ENCODE measurements at places on chromosomes 13 and 19.
A peak's percentile ranks its signal among the peaks of the same experiment; 100 is the strongest.

- peaks cover 9% of the 10 kb centered on the region for H3K36me3 ChIP-seq
- no peak overlapping the region for H3K4me3 ChIP-seq
- no peak for DNase-seq
- peak overlapping the region; percentile 35 for H3K27ac ChIP-seq
These were observed 6.5 kb downstream of the SOX1 start for GRCh38 chr13:112073245-112074138.

GRCh38 chr13:96984051-96984508 lies 10.2 kb downstream of the OXGR1 start:
- peak overlapping the region; percentile 29 for H3K4me3 ChIP-seq
- H3K27me3 ChIP-seq: peaks cover 4% of the 10 kb centered on the region
- H3K36me3 ChIP-seq: no peaks in the 10 kb centered on the region

GRCh38 chr13:40786568-40786996 lies 2.8 kb upstream of the SLC25A15 start:
- H3K27ac ChIP-seq: peak overlapping the region; percentile 76
- no peak overlapping the region for H3K4me3 ChIP-seq
- H3K4me1 ChIP-seq: peaks cover 38% of the 10 kb centered on the region

DNA sequence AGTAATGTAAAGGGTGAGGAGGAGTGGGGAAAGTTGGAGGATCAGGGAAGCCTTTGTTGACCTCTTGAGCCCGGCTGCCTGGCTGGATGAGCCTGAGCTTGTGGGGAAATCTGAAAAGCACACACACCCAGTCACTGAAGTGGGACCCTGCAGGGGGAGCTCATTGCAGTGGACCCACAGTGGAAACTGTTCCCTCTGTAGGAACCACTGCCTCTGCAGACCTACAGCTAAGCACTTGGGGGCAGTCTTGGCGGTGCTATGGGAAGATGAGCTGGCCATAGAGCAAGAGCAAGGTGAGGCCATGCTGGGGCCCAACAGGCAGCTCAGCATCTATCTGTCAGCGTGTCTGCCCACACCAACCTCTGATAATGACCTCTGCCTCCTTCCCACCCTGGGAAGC lies 294.8 kb downstream of the TSHZ3 start:
- DNase-seq: peak; percentile 47
- no peaks in the 10 kb centered on the region for H3K27me3 ChIP-seq
- no peak overlapping the region for H3K4me3 ChIP-seq
- no peak overlapping the region for H3K27ac ChIP-seq
- no peaks in the 10 kb centered on the region for H3K36me3 ChIP-seq
- H3K4me1 ChIP-seq: no peaks in the 10 kb centered on the region

DNA sequence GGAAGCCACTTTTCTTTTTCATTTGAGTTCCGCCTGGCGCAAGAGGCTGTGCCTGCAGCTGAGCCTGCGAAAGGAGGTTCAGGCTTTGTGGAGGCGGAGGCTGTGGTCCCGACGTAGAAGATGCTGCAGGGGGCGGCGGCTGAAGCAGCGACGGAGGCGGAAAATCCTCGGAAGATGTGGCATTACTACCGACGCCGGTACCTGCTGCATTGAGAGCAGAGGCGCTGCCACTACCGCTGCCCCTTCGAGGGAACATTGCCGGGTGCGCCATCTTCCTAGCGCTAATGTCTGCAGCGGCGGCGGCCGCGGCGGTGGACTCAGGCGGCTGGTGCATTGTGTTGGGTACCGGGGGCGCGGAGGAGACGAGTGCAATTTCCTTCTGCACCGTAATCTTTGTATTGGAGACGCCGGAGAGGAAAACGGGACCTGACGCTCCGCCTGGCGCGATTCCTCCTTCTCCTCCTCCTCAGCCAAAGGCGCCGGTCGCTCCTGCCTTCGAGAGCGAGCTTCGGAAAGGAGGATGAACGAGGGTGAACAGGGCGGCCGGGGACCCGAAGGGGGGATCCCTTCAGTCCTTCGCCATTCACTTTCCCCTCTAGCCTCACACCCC lies at the start of gene TSC22D1:
Gene TSC22D1 (minus strand): TSS at position 590 of the 610 bp plus-strand sequence. CDS start 256 bp downstream, at position 334.
- H3K27me3 ChIP-seq: peaks cover 11% of the 10 kb centered on the region
- DNase-seq: peak; percentile 73
- peak within 1 kb of the TSS; percentile 86 for H3K4me3 ChIP-seq
- peaks cover 11% of the 10 kb centered on the region for H3K36me3 ChIP-seq
- peak within 1 kb of the TSS; percentile 87 for H3K27ac ChIP-seq
- H3K4me1 ChIP-seq: peaks cover 34% of the 10 kb centered on the region

DNA sequence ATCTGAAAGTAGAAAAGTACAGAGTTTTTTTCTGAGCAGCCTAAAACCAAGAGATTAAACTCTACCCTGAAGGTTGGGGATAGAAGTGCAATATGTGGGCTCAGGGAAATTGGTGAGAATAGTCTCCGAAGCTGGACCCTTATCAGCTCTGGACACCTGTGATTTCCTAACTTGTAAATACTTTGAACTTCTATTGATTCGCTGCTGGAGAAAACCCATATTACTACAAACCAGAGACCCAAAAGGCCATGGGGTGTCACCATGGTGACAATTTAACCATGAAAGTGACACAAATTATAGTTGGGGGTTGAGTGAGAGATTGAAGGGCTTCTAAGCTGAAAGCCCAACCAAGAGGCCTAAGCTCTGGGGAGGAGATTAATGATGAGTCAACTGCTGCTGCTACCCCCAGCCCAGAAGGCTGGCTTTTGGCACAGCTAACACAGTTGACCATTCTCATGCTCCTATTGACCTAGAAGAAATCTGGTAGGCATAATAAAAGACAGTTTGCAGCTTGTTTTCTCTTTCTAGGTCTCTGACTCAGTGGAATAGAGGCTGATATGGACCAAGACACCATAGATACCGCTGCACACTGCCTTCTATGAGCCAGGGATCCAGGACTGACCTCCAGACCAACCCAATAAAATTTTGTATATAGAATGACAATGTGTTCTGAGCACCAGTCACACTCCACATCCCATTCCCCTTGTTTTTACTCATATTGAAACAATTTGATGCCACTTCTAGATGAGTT lies 131.9 kb upstream of the FNDC3A start:
- peaks cover 12% of the 10 kb centered on the region for H3K27me3 ChIP-seq
- no peak for DNase-seq
- no peak overlapping the region for H3K4me3 ChIP-seq
- no peak overlapping the region for H3K27ac ChIP-seq
- H3K4me1 ChIP-seq: no peaks in the 10 kb centered on the region
- H3K36me3 ChIP-seq: no peaks in the 10 kb centered on the region

GRCh38 chr19:5985098-5985783 lies 7.3 kb upstream of the RANBP3 start:
- H3K4me1 ChIP-seq: peaks cover 56% of the 10 kb centered on the region
- H3K27ac ChIP-seq: no peak overlapping the region
- peaks cover 11% of the 10 kb centered on the region for H3K36me3 ChIP-seq

DNA sequence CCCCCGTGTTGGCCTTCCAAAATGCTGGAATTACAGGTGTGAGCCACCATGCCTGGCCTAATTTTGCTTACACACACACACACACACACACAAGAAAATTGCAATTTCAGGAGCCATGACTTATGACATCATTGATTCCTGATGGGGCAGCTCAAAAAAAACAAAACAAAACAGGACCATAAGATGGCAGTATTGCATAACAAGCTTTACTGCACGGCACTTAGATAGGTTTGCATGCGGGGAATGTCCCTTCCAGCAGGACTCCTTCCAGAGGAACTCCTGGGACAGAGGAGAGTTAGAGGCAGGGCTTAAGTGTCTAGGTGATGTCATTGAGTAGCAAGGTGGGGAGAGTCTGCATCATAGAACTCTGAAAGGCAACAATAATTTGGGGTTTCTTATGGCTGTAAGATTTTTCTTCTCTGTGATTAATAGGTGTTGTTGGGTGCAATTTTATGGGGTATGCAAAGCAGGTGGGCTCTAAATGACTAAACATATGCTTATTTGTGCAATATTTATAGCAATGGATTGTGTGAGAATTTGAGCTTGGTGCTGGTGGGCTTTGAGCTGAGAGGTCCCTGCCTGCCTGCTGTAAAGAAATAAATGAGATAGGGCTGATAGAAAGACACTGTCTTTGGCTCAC lies 9.0 kb upstream of the ACSBG2 start:
- H3K4me1 ChIP-seq: no peaks in the 10 kb centered on the region
- no peak overlapping the region for H3K27ac ChIP-seq
- H3K36me3 ChIP-seq: no peaks in the 10 kb centered on the region
- H3K27me3 ChIP-seq: peaks cover 4% of the 10 kb centered on the region

- H3K27me3 ChIP-seq: peaks cover 54% of the 10 kb centered on the region
- H3K36me3 ChIP-seq: no peaks in the 10 kb centered on the region
- H3K4me3 ChIP-seq: no peak overlapping the region
- no peak for DNase-seq
These were observed 10.8 kb downstream of the PRR36 start for GRCh38 chr19:7863157-7863970.

- H3K4me1 ChIP-seq: peaks cover 18% of the 10 kb centered on the region
- H3K36me3 ChIP-seq: peaks cover 6% of the 10 kb centered on the region
- no peaks in the 10 kb centered on the region for H3K27me3 ChIP-seq
- H3K27ac ChIP-seq: peak overlapping the region; percentile 90
These were observed 5.1 kb downstream of the BBC3 start for GRCh38 chr19:47225746-47226425.

DNA sequence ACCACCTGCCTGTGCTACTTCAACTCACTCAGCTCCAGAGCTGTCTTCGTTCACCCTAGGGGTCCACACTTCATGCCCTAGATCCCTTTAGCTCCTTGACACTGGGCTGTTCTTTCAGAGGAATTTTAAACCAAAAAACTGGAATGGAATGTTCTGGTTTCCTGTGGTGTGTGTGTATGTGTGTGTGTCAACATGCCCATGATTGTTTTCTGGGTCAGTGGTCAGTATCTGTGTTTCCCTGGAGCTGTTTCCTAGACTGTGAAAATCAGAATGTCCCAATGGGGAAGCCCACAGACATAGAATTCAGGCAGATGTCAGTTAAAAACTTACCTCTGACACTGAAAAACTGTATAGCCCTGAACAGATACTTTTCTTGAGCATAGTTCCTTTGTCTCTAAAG lies 1.3 kb downstream of the PMIS2 start:
- H3K27ac ChIP-seq: no peak overlapping the region
- H3K4me3 ChIP-seq: no peak overlapping the region
- no peaks in the 10 kb centered on the region for H3K36me3 ChIP-seq
- H3K4me1 ChIP-seq: no peaks in the 10 kb centered on the region
- no peak for DNase-seq

DNA sequence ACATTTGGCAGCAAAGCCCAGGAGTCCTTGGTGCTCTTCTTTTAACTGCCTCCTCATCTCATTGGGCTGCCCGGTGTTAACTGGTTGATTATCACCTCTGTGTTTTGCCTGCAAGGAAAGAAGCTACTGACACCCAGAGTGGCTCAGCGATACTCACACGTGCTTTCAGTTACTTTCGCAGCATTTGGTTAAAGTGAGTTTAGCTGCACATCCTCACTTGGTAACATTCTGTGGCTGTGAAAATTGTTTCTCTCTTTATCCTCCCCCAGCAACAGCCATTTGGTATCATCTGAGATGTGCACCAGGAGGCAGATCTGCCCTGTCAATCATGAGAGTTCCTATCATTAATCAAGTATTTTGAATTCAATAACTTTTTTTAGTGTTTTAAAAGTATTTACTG lies 44.6 kb upstream of the GPR183 start:
- H3K27ac ChIP-seq: peak overlapping the region; percentile 42
- H3K36me3 ChIP-seq: peaks cover 23% of the 10 kb centered on the region
- H3K27me3 ChIP-seq: no peaks in the 10 kb centered on the region

- no peaks in the 10 kb centered on the region for H3K27me3 ChIP-seq
- DNase-seq: peak; percentile 59
- peaks cover 5% of the 10 kb centered on the region for H3K4me1 ChIP-seq
- no peak overlapping the region for H3K27ac ChIP-seq
- H3K4me3 ChIP-seq: no peak overlapping the region
- H3K36me3 ChIP-seq: peaks cover 4% of the 10 kb centered on the region
These were observed 101.3 kb downstream of the ARHGEF7 start for GRCh38 chr13:111216166-111216960.

DNA sequence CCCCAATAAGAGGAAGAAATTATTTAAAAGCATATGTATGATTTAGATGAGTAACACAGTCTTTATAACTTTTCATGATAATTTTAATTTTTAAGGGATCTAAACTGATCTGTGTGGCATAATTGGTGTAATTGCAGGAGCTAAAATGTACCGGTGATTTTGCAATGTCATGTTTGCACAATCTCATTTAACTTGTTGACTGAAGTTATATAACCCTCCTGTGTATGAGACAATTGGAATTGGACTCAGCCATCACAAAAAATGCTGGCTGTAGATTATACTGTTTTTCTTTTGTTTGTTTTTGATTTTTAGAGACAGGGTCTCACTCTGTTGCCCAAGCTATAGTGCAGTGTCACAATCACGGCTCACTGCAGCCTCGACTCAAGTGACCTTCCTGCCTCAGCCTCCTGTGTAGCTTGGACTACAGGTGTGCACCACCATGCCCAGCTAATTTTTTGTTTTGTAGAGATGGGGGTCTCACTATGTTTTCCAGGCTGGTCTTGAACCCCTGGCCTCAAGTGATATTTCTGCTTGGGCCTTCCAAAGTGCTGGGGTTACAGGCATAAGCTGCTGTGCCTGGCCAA lies 26.1 kb downstream of the FGF9 start:
- no peaks in the 10 kb centered on the region for H3K27me3 ChIP-seq
- DNase-seq: no peak
- no peak overlapping the region for H3K4me3 ChIP-seq
- H3K36me3 ChIP-seq: no peaks in the 10 kb centered on the region
- no peak overlapping the region for H3K27ac ChIP-seq

- peak; percentile 53 for DNase-seq
- H3K27ac ChIP-seq: no peak overlapping the region
- no peaks in the 10 kb centered on the region for H3K27me3 ChIP-seq
- H3K4me3 ChIP-seq: no peak overlapping the region
- H3K36me3 ChIP-seq: no peaks in the 10 kb centered on the region
These were observed 22.3 kb downstream of the NLRP11 start for GRCh38 chr19:55809381-55810058.

DNA sequence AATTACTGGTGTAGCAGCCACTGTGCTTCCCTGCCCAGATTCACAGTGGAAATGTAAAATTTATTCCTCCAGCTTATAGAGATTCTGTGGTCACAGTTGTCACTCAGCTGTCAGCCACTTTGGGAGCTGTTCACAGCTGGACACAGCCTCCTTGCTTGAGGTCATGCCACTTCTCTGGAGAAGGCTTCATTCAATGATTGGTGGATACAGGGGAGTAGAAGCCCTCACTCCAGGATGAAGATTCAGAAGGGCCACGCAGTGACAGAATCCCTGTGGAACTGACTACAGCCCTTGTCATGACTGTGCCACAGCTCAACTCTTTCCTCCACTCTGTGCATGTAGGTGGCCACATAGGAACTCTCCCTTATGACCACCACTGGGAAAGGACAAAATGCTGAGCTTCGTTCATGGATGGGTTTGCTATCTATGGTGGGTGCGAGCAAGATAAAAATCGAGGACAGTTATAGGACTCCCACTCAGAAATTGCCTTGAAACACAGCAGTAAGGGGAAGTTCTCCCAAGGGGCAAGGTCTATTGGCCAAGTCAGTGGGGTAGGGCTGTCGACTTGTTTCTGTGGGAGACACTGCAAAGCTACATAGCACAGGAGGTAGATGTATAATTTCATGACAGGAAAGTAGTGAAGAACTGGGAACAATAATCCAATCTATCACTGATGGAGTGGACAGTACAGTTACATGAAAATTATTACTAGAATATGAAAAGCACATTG lies 98.7 kb downstream of the CCNA1 start:
- no peak for DNase-seq
- no peak overlapping the region for H3K27ac ChIP-seq
- H3K4me3 ChIP-seq: no peak overlapping the region
- no peaks in the 10 kb centered on the region for H3K4me1 ChIP-seq

- no peak overlapping the region for H3K27ac ChIP-seq
- no peaks in the 10 kb centered on the region for H3K27me3 ChIP-seq
- H3K4me3 ChIP-seq: no peak overlapping the region
- H3K36me3 ChIP-seq: no peaks in the 10 kb centered on the region
These were observed 109.7 kb upstream of the RNF113B start for GRCh38 chr13:98286799-98287198.

- H3K27ac ChIP-seq: no peak overlapping the region
- no peak for DNase-seq
- no peak overlapping the region for H3K4me3 ChIP-seq
- peaks cover 31% of the 10 kb centered on the region for H3K36me3 ChIP-seq
- H3K27me3 ChIP-seq: no peaks in the 10 kb centered on the region
These were observed 44.3 kb downstream of the ZMYM2 start for GRCh38 chr13:20002787-20003186.

All from activated CD8-positive, alpha-beta memory T cell treated with anti-CD3 and anti-CD28 coated beads, Interleukin-2, amount 10 ng/mL, durations not matched to agents 7 days and 5 days (primary cell).